Testis (tissue), 5 donors: ENCODE measurements at places on chromosomes 3 and 15. TPM values are rescaled to one million over a fixed set of nuclear protein-coding genes. Genes with fewer than 3 reads are reported as not detected.

Gene TRANK1
- polyA plus RNA-seq = 7.5 TPM

Gene GOLGA6L7
- 15.7 TPM for polyA plus RNA-seq

Gene CPN2
- polyA plus RNA-seq = 0.36 TPM

Gene IL1RAP
- 2.1 TPM for polyA plus RNA-seq

Gene CLRN1
- polyA plus RNA-seq = 0.38 TPM
